ENCODE measurements at places on chromosomes 1 and 21. TPM values are rescaled to one million over a fixed set of nuclear protein-coding genes. Genes with fewer than 3 reads are reported as not detected.

Gene ADGRL2
- total RNA-seq = 191 TPM

Gene CELA2B
- total RNA-seq = not detected

Gene ADAMTS5
- under 0.01 TPM for total RNA-seq

Gene UBE2U
- not detected for total RNA-seq

Gene BMP8B
- under 0.01 TPM for total RNA-seq

Gene THEM5
- total RNA-seq = not detected

Gene SH2D5
- total RNA-seq = 0.98 TPM

Gene ASCL5
- not detected for total RNA-seq

Gene LCK
- total RNA-seq = not detected

Gene TMEM81
- total RNA-seq = 1.3 TPM

Gene CTTNBP2NL
- total RNA-seq = 46.6 TPM

Gene SFN
- not detected for total RNA-seq

Gene F3
- total RNA-seq = 0.65 TPM

Gene SEC16B
- 0.65 TPM for total RNA-seq

Gene AQP10
- not detected for total RNA-seq

Gene ALPL
- total RNA-seq = 0.33 TPM

Gene GJA8
- not detected for total RNA-seq

Gene C1QC
- total RNA-seq = not detected

Gene GUCA2A
- not detected for total RNA-seq

Gene GUCA2B
- total RNA-seq = not detected

Gene LAX1
- total RNA-seq = 0.10 TPM

Gene ELF3
- total RNA-seq = 0.10 TPM

Gene TCHHL1
- not detected for total RNA-seq

Gene SORT1
- total RNA-seq = 7.6 TPM

Gene CYP4A11
- not detected for total RNA-seq

Gene ADAMTS4
- 14.0 TPM for total RNA-seq

Gene PGLYRP3
- not detected for total RNA-seq

Gene OR10J1
- total RNA-seq = not detected

Gene DCDC2B
- not detected for total RNA-seq

Gene OPRD1
- total RNA-seq = not detected

Gene NTNG1
- total RNA-seq = 2.2 TPM

Gene FCRL4
- total RNA-seq = under 0.01 TPM

Gene SPRR1A
- total RNA-seq = not detected

Gene FNDC10
- 2.6 TPM for total RNA-seq

Gene C1orf87
- not detected for total RNA-seq

Gene FLG2
- not detected for total RNA-seq

Gene DRAXIN
- 0.33 TPM for total RNA-seq

Data from vein endothelial cell (primary cell).